GM04504 (cell line): ENCODE measurements at places on chromosomes 4 and X.

- DNase-seq, result no peak
Measured at GRCh38 chr4:7867701-7868435, 71.8 kb downstream of the AFAP1 start.

- DNase-seq, result no peak
Measured at GRCh38 chr4:48898733-48899431, 7.7 kb downstream of the OCIAD2 start.

GRCh38 chrX:15207994-15208393 is 61.9 kb downstream of the ASB9 start:
- no peak for DNase-seq

GRCh38 chr4:73911746-73912145 is 42.6 kb downstream of the CXCL1 start:
- DNase-seq, result peak; percentile 26

DNA sequence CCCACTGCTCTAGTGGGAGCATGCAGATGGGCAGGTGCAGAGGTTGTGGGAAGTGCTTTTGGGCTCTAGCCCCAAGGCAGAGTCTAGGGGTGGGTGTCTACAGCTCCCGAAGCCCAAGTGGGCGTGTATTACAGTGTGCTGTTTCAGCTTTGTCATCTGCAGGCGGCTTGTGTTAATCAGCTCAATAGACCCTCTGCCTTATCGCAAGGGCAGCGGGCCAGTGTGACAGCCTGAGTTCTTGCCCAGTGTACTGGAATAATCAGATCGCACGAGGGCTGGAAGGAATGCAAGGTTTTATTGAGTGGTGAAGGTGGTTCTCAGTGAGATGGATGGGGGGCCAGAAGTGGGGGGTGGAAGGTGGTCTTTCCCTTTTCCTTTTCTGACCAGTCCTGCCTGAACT is 529.4 kb upstream of the AMOT start:
- no peak for DNase-seq

GRCh38 chrX:45557387-45557786 is 356.7 kb upstream of the DIPK2B start:
- DNase-seq, result no peak

- peak; percentile 67 for DNase-seq
Measured at GRCh38 chr4:174198828-174199227, 84.6 kb downstream of the FBXO8 start.

GRCh38 chrX:72621163-72621562 is 48.5 kb upstream of the HDAC8 start:
- no peak for DNase-seq

GRCh38 chrX:150338615-150339014 is 24.5 kb upstream of the MAMLD1 start:
- no peak for DNase-seq

GRCh38 chr4:566508-567295 is 9.4 kb downstream of the TMEM271 start:
- no peak for DNase-seq

GRCh38 chrX:124720532-124720931 is 374.2 kb downstream of the SH2D1A start:
- DNase-seq, result no peak

DNA sequence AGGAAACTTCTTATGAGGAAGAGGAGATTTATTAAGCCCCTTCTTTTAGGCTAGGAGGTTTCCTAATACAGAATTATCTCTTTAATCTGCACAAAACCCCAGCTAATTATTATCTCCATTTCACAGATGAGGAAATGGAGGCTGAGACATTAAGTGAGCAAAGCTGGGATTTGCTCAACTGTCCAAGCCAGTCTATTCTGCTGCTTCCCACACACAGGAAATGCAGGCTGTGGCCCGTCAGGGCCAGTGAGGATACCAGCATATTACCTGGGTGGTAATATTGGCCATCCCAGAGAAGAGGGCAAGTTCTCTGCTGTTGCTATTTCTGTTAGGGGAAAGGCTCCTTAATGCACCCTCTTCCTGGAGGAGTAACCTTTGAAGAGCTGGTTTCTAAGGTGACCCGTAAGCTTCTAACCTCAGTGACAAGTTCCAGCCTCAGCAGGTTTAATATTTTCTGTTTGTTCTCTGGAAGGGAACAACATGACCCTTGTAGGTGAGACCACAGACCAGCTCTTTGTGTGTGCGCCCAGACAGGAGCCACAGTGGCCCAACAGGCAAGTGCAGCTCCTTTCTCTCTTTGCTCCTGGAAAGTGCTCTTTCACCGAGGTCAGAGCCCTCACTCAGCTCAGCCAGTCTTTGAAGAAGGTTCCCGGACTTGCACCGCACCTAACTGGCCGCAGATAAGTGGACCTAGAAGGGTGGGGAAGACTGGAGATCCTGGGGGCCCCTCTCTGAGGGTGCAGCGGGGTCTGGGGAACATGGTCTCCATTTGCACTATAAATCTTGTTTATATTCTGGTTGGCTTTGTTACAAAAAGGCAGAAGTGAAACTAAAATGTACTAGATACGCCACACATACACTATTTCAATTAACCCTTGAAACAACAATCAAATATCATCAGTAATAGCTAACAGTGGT is 35.5 kb downstream of the TBC1D9 start:
- DNase-seq, result no peak

- peak; percentile 74 for DNase-seq
Measured at GRCh38 chr4:38162240-38162784, 202.1 kb downstream of the PTTG2 start.

GRCh38 chrX:97968376-97969163 is 1084.9 kb downstream of the RPA4 start:
- no peak for DNase-seq

- no peak for DNase-seq
Measured at GRCh38 chr4:6298852-6299251, 29.2 kb downstream of the WFS1 start.

GRCh38 chr4:158169506-158169905 is 3.3 kb downstream of the GASK1B start:
- DNase-seq, result no peak

GRCh38 chr4:99414401-99414800 is 20.7 kb downstream of the ADH7 start:
- no peak for DNase-seq

DNA sequence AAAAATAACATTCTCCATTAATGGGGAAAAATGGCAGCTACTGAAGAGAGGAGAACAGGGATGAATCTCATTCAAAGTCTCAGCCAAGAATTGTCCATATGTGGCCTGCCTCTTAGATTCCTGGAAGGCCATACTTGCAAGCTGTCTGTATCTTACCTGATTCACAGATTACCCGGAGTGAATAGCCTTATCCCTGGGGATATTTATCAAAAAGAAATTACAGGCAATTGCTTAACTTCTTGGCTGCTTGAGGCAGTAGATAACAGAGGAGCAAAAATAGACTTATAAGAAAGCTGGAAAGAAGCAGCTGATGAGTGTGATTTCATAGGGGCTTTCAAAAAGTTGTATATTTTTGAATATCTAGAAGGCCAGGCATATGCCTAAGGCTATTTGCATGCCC is 68.8 kb upstream of the PPP1R2C start:
- no peak for DNase-seq

GRCh38 chr4:5371415-5372190 is 320.3 kb downstream of the STK32B start:
- DNase-seq, result peak; percentile 83

GRCh38 chr4:127965062-127965802 is at the start of the genes ABHD18 and MFSD8:
ABHD18 (plus strand) TSS chr4:127965406; CDS start chr4:127982956, 17,550 bp downstream.
MFSD8 (minus strand) TSS chr4:127965173; CDS start chr4:127965133, 40 bp downstream.
- peak; percentile 98 for DNase-seq
